Activated T-cell treated with anti-CD3 and anti-CD28 coated beads, Interleukin-2, amount 50 U/mL, for 48 hours (primary cell): ENCODE measurements at places on chromosomes 4 and X.

GRCh38 chrX:151176231-151176750, at the start of gene GPR50:
TSS of gene GPR50 (plus strand) at chrX:151176584. CDS start at chrX:151176722, 138 bp downstream.
- DNase-seq = no peak

DNA sequence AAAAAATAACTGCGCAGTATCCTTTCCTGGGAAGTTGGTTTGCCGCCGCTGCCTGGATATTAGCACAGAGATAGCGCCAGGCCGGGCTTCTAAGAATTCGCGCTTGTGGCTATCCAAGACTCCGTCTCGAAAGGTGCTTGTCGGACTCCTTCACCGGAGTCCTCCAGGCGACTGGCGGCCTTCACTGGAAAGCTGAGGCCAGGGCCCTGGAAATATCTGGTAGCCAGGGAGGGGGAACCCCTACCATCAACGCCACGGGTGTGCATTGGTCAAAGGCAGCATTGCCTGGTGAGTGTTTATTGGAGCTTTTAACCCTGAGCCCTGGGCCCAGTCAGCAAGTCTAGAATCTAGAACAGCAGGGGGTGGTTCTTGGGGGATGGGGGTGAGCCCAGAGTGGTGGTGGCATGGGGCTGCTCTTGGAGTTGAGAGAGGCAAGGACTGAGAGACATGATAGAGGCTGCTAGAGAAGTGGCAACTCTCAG, 577 bp upstream of the PIM2 start:
- no peak for DNase-seq

DNA sequence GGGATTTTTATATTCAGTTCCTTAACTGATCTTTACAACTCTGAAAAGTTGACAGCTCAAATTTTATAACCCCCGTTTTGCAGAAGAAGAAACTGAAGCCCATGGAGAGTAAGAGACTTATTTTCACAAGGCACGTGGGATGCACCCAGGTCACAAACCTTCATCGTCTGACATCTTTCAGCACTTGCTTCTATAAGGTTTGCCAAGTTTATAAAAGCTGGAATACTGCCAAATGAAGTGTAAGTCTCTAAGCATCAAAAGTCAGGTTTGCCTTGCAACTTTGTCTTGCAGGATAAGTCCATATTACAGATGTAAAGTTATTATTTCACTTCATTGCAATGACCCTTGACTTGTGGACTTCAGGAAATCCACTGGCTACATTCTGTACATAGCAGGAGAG, 6.3 kb upstream of the KCNIP4 start:
- no peak for DNase-seq

DNA sequence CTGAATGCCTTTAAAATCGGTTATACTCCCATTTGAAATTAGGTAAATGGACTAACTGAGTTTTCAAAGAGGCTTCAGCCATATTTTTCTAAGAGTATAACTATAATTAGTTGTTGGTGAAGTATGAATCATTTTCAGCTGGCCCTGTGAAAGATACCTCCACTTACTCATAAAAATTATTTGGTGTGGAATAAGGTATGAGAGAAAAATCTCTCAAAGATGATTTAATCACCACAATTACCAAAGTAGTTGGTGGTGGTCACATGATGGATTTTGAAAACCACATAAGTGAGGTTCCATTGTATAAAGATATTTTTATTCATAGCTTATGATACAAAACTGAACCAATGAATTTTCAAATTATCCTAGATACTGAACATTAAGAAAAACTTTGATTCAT, 9.0 kb upstream of the KLHL2 start:
- DNase-seq = no peak

GRCh38 chrX:68703846-68704245, 56.4 kb downstream of the STARD8 start:
- no peak for DNase-seq

- DNase-seq = no peak
Observed at GRCh38 chr4:140697709-140698560, 58.2 kb downstream of the TBC1D9 start.
